ENCODE measurements at places on chromosomes 7 and 10.
A peak's percentile ranks its signal among the peaks of the same experiment; 100 is the strongest.

GRCh38 chr10:50506861-50507573 is 116.7 kb downstream of the SGMS1 start:
- DNase-seq = no peak

- no peak for DNase-seq
Measured at GRCh38 chr10:122642726-122643605, 56.7 kb downstream of the C10orf120 start.

- no peak for DNase-seq
Measured at GRCh38 chr10:43585981-43586729, 11.7 kb upstream of the ZNF239 start.

DNA sequence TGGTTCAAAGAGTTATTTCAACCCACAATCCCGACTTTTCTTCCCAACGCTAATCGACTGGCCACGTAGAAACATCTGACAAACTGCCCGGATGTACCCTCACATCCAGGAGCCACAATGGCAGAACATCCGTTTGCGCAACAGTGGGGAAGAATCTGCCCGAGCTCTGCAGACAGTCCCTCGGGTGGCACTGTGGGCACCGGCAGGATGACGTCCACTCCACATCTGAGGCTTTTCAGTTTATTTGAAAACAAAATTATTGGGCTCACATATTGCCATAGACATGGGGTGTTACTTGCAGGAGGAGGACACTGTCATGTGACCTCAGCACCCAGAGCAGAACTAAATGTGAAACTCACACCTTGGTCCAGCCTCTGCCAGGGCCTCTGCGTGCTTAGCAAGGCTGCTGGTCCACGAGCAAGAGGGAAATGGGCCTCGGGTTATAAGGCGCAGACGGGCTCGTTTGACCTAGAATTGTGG is 84.1 kb downstream of the MKI67 start:
- peak; percentile 2 for DNase-seq

GRCh38 chr10:98745645-98746044 is 298.9 kb upstream of the HPS1 start:
- DNase-seq = no peak

DNA sequence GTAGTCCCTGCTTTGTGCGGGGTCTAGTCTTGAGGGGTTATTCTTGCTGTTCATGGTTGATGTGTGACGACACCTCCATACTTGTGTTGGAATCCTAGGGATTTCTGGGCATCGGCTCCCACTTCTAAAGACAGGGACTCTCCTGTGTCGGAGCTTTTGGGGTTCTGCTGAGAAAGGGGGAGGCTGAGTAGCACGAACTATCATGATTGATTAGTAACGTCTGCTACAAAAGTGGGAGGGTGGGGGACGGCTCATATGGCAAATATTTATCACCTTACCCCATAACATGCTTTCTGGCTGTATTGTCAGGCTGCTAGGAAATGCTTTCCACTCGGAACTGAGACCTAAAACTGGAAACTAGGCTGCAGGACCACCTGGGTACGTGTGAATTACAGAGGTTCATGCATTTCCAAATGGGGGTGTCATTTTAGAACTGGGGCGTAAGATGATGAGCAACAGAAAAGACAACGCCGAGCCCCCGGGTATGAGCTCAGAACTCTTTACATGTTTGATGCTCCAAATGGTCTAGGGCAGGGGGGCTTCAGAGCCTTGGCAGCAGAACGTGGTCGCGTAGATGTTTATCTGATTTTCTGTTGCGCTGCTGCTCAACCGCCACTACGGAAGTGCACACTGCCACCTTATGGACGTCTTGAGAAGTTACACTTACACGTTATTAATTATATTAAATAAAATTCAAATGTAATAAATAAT is 15.1 kb upstream of the NME8 start:
- no peak for DNase-seq

GRCh38 chr7:138834583-138834982 is 36.6 kb upstream of the ATP6V0A4 start:
- no peak for DNase-seq

DNA sequence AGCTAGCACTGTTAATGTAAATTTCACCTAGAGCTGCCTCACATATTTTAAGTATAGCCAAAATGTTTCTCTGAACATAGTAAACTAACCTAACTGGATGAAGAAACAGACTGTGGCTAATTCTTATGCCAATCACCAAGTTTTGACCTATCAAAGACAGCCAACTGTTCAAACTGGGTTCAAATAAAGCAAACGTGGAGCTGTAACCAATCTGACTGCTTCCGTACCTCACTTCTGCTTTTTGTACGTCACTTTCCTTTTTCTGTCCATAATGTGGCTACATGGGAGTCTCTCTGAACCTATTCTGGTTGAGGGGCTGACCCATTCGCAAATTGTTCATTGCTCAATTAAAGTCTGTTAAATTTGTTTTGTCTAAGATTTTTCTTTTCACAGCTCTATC is 66.3 kb upstream of the ETV1 start:
- DNase-seq = no peak

DNA sequence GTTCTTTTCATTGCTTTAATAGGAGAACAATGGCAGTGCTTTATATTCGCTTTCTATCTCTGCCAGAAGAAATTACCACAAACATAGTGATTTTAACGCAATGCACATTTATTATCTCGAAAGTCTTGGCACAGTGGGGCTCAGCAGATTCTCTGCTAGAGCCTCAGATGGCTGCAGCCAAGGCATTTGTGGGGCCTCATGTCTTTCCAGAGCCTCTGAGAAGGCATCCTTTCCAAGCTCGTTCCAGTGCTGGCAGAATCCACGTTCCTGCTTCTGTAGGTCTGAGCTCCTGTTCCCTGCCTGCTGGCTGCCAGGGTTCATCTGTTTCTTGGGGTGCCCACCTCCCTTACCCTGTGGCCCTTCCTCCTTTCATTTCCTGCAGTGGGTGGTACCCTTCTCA is 60.2 kb downstream of the LRRC18 start:
- DNase-seq = no peak

GRCh38 chr10:43594944-43595589 is 11.2 kb upstream of the ZNF485 start:
- no peak for DNase-seq

DNA sequence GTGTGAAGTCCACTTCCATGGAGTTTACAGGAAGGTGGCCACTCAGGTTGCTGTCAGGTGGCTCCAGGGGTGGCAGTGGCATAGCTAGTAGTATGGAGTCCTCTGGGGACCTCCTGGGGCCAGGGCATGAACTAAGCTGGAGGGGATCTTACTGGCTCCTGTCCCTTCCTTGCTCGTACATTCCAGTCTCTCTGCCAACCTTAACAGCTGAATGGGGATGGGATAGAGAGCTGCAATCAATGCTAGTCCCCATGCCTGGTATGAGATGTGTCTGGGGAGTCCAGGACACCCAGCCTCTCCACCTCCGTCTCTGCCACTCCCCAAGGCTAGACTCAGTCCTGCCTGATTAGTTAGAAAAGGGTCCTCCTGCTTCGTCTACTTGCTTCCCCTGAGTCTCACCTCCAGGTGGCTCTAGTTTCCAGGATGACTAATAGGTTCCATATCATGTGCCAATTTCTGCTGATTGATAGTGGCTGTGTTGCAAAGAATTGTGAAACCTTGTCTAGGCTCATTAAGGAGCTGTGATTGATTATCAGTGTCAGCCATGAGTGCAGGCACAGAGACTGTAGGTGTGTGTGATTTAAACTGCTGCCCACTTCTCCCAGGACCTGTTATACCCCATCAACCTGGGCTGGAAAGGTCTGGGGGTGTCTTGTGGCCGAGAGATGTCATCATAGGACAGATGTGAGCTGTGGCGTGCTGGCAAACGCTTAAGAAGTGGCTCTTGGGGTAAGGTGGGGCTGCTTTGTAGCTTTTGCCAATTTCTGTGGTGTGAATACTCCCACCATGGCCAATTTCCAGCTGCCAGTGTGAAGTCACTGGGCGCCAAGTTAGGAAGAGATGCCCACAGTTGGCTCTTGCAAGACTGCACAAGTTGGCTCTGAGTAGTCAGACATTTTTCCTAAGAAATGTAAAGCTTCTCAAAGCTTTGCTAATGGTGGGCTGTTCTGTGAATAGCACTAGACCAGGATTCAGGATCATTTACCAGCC is 59.8 kb downstream of the COL13A1 start:
- DNase-seq = no peak

GRCh38 chr7:146424084-146424483 is 307.5 kb downstream of the CNTNAP2 start:
- no peak for DNase-seq

Data from stimulated activated CD8-positive, alpha-beta memory T cell treated with anti-CD3 and anti-CD28 coated beads, Interleukin-7, amount 100 ng/mL, for 4 hours (primary cell).